ACHN (cell line): ENCODE measurements at places on chromosomes 13 and 19.
A peak's percentile ranks its signal among the peaks of the same experiment; 100 is the strongest.

DNA sequence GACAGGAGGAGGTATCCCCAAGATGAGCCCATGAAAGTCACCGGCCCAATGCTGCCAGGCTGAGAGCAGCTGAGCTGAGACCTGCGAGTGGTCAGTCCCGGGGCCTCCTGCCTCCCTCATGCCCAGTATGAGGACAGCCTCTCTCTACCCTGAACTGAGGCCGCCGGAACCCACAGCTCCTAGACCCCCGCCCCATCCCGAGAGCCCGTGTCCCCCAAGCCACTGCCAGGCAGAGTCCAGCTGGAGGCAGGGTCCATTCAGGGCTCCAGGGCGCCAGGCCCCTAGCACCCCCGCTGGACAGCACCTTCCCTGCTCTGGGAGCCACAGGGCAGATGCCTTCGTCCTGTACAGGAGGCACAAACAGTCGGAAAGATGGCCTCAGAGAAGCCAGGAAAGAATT lies 38.7 kb downstream of the MLLT1 start:
- DNase-seq, result no peak

DNA sequence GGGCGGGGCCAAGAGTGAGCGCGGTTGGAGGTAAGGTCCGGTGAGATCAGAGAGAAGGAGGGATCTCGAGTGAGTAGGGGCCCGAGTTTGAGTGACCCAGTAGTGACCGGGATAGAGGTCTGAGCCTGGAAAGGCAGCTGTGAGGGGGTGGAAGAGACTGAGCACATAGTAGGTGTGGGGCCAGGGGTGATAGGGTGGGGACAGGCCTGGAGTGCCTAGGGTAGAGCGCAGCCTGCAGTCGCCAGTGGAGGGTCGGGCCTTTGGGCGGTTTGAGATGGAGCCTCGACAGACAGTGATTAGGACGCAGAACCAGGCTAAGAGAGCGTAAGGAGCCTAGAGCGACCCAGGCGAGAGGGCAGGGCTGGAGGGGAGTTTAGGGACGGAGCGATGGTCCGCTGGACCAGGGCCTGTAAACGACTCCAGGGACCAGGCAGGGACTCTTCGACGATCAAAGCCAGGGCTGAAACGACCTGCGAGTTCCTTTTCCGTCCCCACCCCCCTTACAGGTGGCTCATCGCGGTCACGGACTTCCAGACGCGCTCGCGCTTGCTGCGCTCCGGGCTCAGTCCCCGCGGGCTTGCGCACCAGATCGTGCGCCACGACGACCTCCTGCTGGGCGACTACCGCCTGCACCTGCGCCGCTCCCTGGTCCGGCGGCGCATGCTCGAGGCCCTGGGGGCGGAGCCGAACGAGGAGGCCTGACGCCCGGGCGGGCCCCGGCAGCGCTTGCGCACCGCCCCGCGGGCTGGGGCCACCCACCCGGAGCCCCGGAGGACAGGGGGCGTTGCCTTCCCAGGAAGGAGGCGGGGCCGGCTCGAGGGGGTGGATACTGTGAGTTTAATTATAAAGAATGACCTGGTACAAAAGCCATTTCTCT lies 9.4 kb downstream of the C19orf81 start:
- peak; percentile 91 for DNase-seq

GRCh38 chr13:90201202-90201601 lies 1146.3 kb upstream of the MIR17HG start:
- no peak for DNase-seq

- DNase-seq, result no peak
These were observed 31.6 kb upstream of the TSHZ3 start for GRCh38 chr19:31380854-31381253.

GRCh38 chr13:27001705-27002104 lies 169.9 kb downstream of the USP12 start:
- DNase-seq, result no peak

GRCh38 chr13:27775943-27776342 lies 16.3 kb upstream of the GSX1 start:
- DNase-seq, result no peak

DNA sequence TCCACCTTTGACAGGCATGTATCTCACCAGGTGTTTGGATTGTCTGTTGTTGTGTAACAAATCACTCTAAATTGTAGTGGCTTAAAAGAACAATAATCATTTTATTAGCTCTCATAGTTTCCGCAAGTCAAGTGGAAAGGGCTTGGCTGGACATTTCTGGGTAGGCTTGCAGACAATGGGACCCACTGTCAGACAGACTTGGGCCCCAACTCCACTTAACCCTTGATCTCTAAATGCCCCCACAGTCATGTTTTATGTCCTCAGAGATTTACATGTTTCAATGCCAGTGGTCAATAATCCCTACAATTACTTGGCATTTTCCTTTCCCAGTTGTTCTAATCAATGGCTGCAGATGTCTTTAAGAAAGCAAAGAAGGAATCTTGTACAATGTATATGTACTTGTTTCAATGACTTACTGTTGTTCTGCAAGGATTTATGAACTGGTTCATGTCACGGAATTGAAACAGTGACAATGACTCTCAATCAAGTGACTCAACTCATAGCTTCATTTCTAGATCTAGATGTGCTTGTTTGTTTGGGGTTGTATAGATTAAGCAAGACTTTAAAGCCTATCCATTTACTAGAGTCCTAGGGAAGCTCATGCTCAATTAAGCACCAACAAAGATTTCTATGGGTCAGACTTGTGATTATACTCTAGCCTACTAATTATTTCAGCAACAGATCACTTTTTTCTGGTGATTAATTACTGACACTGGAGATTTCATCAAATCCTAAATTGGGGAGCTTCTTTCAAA lies 510.1 kb upstream of the NBEA start:
- no peak for DNase-seq

DNA sequence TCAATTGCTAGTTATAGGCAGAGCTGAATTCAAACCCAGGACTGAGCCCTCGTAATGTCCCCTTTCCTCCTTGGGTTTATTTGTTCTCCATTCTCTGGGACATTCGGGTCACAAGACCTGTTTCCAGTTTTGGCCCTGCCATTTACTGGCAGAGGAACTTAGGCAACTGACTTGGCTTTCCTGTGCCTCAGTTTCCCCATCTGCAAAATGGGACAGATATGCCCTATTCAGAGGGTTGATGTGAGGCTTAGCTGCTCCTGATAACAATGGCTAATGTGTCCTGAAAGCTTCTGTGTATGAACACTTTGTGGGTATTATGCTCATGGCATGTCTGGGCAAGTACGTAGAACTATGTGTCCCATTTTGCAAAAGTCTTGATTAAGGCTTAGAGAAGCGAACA lies 996 bp downstream of the ZNF524 start:
- DNase-seq, result no peak

DNA sequence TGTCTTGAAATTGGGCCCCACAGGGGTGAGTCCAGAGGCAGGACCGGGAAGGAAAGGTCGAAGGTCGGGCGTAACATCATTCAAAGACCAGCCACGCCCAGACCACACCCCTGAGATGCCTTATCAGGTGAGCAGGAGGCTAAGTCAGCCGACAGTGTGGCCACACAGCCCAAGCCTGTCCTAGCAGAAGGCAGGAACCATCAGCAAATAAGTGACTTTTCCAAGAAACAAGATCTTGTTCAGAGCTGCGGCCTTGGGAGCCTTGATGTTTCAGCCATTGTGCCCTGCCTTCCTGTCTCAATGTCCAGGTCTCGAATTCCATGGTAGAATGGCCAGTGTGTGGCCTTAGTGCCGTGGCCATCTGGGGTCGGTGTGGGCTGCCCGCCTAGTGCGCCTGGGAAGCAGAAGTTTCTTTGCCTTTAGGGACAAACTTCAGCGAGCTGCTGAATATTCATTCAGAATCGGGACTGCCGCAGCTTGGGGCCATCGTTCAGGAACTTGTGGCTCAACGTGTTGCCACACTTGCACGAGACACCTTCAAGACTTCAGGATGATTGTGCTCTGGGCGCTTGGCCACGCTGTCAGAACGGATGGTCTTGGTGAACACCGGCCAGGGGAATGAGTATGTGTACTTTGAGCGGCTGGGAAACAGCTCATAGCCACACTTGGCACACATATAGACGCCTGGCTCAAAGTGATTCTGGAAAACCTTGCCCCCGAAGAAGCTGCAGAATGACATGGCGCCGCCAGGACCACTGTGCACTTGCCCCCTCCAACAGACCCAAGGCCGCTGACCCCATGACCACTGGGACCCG lies 6.1 kb upstream of the IFNL4 start:
- DNase-seq, result no peak

- no peak for DNase-seq
These were observed 17.7 kb downstream of the CCDC122 start for GRCh38 chr13:43861863-43862262.

- DNase-seq, result no peak
These were observed 267.6 kb downstream of the PCDH17 start for GRCh38 chr13:57899096-57899495.

DNA sequence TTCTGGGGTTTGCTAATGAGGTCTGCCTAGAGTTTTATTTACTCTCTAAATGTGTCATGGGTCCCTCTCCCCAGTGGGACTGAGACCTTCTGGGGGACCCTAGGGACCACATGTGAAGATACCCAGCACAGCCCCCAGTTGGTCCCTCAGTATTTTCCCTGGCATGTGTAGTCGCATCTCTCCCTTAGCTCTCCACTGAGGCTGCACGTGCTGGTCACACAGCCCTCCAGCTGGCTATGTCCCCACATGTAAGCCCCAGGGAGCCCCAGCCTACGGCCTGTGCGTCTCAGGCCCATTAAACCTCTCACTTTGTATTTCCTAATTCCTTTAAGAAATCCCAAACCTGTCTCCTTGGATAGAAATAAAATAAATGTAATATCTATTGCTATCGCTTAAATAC lies 189.6 kb upstream of the TSHZ3 start:
- DNase-seq, result no peak

GRCh38 chr13:42478531-42479156 lies 95.3 kb upstream of the TNFSF11 start:
- peak; percentile 12 for DNase-seq

DNA sequence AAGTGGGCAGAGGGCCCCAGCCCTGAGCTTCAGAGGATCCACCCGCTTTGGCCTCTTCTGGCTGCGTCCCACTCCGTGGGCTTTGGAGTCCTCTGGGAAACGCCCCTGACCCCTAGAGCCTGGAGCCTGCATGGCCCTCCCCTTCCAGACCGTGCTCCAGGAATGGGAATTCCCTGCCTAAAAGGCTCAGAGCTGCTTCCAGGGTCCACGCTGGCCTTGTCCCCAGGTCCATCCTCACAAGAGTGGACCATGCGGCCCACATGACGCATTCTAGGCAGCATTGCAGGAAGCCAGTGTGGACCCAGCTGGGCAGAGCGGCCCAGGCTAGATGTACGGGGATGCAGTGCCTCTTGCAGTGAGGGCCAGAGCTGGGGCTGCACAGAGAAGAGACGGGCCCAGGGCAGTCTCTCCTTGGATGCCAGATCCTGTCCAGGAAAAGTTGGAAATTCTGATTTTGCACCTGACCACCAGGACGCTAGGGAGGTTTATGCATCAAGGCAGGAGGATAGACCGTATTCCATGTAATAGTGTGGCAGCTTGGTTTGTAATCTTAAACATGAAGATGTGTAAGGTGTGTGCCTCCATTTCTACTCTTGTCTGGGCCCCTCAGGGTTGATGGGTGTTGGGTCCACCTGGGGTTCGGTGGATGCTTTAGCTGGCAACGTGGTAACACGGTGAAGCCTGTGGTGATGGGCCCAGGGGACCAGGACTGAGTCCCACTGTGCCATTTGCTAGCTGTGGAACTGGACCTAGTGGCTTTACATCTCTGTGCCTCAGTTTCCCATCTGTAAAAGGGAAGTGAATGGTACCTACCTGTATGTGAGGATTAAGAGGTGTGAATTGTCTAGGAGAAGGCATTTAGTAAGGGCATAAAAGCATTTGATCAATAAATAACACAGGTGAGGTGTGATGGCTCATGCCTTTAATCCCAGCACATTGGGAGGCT lies 14.8 kb upstream of the FXYD3 start:
- no peak for DNase-seq

GRCh38 chr13:40402931-40403431 lies 263.5 kb downstream of the FOXO1 start:
- DNase-seq, result peak; percentile 20
